Endothelial cell of umbilical vein (primary cell): ENCODE measurements at places on chromosomes 6 and 20. TPM values are rescaled to one million over a fixed set of nuclear protein-coding genes. Genes with fewer than 3 reads are reported as not detected.

Gene DLL1
- total RNA-seq = 2.0 and 2.3 TPM in 2 replicates

Gene ADGRF5
- 37.9 and 50.0 TPM in 2 replicates for total RNA-seq

Gene GHRH
- not detected in 2 replicates for total RNA-seq

Gene SLC22A7
- not detected in 2 replicates for total RNA-seq

Gene OR12D3
- total RNA-seq = not detected in 2 replicates

- DNase-seq = no peak
- H3K36me3 ChIP-seq = no peaks in the 10 kb centered on the region
- H3K27ac ChIP-seq = no peak overlapping the region
- H3K27me3 ChIP-seq = no peaks in the 10 kb centered on the region
- no peaks in the 10 kb centered on the region for H3K4me1 ChIP-seq
Measured at GRCh38 chr20:40856653-40857052, 167.6 kb upstream of the MAFB start.

GRCh38 chr6:87465051-87465450 is 7.7 kb upstream of the SLC35A1 start:
- peaks cover 13% of the 10 kb centered on the region for H3K27me3 ChIP-seq
- H3K36me3 ChIP-seq = no peaks in the 10 kb centered on the region
- H3K4me3 ChIP-seq = no peak overlapping the region

- no peak for DNase-seq
- H3K4me3 ChIP-seq = no peak overlapping the region
Measured at GRCh38 chr6:105539911-105540310, 137.0 kb upstream of the PREP start.

DNA sequence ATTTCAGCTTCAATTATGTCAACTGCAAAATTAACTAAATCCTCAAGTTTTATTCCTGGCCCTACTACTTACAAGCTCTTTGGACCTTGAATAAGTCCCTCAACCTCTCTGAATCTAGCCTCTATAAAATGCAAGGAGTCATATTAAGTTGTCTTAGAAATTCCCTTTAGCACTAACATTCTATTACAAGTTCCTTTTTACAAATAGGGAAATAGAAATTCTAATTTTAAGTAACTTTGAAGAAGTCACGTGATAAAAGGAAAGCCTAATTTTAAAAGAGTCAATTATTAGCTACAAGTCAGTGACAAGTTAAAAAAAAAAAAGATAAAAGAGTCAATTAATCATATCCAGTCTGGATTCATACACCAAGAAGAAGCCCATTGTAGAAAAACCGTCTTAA is 24.6 kb upstream of the GTF3C6 start:
- H3K4me1 ChIP-seq = no peaks in the 10 kb centered on the region
- H3K27me3 ChIP-seq = no peaks in the 10 kb centered on the region
- H3K36me3 ChIP-seq = no peaks in the 10 kb centered on the region
- H3K4me3 ChIP-seq = no peak overlapping the region
- no peak for DNase-seq

DNA sequence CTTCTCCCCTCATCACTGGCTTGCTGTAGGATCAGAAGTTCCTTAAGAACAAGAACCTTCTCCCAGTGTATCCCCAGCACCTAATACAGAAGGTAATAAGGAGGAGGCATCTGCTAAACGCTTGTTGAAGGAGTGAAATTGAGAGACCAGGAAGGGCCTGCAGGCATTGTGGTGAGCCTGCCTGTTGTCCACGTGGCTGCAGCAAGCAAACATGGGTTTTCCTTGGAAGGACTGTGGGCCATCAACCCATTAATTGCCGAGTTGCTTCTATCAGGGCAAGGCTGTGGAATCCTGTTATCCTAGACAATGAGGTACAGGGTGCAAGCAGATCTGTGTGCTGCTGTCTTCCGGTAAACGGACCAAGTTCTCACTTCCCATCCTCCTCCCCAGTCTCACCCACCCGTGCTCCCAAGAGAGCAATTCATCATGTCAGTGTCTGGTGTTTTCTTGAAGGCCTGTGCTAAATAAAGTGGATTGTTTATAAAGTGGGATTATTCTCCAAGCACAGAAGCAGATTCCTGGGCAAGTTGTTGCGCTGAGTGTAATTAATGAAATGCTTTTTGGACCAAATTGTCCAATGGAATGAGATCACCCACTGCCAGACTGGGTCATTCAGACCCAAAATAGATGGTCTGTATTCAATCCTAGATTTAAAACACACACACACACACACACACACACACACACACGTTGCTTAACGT is 164.6 kb upstream of the CDYL start:
- H3K4me1 ChIP-seq = peaks cover 29% of the 10 kb centered on the region
- DNase-seq = no peak
- peaks cover 2% of the 10 kb centered on the region for H3K27me3 ChIP-seq
- no peaks in the 10 kb centered on the region for H3K36me3 ChIP-seq
- H3K4me3 ChIP-seq = no peak overlapping the region
- no peak overlapping the region for H3K27ac ChIP-seq
